Daoy (cell line): ENCODE measurements at places on chromosomes 16 and 17. TPM values are rescaled to one million over a fixed set of nuclear protein-coding genes. Genes with fewer than 3 reads are reported as not detected.

SLFN12 gene
- 21.4 and 24.3 TPM in 2 replicates for total RNA-seq

- DNase-seq = no peak
Observed at GRCh38 chr16:89473791-89474414, 16.5 kb downstream of the ANKRD11 start.

TMEM220 gene
- total RNA-seq = 0.17 TPM in 1 of 2 replicates, not detected in the other

KRTAP4-4 gene
- total RNA-seq = not detected in 2 replicates

- no peak for DNase-seq
Observed at GRCh38 chr16:24523569-24523968, 15.8 kb upstream of the RBBP6 start.

- peak; percentile 22 for DNase-seq
Observed at GRCh38 chr16:66568355-66568754, 2.1 kb downstream of the CMTM1 start.
